Thoracic aorta (tissue), 2 donors: ENCODE measurements at places on chromosomes 12 and 14.

DNA sequence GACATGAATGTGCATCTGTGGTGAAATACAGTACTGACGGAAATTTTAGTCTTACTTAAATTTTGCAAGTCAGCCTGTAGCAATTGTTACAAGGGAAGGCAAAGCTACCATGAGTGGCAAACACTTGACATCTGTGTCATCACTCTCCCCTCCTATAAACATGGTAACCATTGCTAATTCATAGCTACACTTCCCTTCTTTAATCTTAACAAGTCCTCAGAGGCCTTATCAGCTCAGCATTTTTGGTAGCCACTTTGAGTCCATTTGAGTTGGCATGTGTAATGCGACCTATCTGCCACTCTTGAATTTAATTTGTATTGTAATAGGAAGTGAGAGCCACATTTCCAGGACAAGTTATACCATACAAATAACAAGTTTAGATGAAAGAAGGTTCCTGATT lies 218.1 kb downstream of the RMST start:
- DNase-seq: no peak

DNA sequence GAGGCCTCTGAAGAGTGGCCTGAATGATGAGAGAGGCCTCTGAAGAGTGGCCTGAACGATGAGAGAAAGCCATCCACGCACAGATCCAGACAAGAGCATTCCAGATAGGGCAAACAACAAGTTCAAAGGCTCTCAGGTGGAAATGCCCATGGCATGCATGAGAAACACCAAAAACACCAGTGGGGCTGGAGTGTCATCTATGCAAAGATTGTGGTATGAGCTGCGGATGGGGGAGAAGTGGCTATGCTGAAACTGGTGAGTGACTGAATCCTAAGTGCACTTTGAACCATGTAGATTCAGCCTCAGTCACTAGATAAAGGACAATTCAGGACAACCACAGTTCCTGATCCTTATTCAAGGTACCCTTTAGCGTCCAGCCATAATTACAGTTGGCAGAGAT lies 79.4 kb upstream of the GZMB start:
- DNase-seq: no peak

- DNase-seq: no peak
These were observed 23.0 kb downstream of the STX2 start for GRCh38 chr12:130816097-130816496.

- no peak for DNase-seq
These were observed 50.5 kb upstream of the RAP1B start for GRCh38 chr12:68559984-68560850.

DNA sequence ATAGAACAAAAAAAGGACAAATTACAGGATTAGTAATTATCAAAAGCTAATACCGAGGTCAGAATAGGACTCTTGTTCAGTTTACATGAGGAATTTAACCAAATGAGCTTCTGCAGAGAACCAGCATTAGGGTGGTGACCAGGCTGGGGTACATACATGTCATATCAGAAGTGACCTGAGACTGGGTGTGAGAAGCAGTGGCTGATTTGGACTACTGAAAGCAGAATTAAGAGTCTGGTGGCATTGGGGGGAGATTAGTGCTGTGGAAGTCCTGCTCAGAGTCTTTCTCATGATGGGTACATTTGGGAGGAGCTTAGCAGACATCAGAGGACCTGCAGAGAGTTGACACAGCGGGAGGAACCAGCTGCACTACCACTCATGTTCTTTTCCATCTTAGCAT lies 21.7 kb downstream of the TRAF3 start:
- DNase-seq: no peak

DNA sequence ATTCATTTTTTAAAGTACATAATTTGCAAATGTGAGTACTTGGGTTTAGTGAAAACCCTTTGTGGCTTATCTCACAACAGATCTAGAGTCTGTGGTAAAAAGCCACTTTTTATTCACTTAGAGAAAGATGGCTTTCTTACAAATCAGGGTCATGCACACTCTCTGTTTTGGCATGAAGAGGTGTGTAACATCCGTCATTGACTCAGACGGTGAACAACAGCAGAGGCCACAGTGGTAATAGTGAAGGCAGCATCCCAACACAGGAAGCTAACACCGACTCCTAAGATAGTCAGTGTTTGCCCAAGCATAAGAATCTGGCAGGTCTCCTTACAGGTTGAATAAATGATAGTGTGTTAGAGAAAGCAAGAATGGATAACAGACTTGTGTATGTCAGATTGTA lies 593.0 kb downstream of the SOX5 start:
- DNase-seq: no peak

DNA sequence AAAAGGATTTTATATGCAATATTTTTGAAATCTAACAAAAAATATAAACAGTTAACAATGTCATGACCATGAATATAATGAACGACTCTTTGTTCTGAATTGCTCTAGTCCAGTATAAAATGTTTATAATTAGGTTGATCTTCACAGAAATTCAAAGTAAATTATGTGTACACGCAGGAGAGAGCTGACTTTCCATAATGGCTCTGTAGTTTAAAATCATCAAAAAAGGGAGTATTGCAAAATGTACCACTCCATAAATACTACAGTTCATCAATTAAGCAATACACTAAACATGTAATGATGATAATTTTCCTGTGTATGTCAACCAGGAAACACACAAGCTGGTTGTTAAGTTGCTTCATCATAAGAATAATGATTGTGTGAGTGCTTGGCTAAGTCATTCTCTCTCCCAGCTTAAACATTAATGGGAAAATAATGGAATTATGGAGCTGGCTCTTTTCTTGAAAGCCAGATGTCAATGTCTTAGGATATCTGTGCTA lies 189.5 kb upstream of the PLEKHG7 start:
- no peak for DNase-seq

- DNase-seq: no peak
These were observed 454.5 kb downstream of the BCAT1 start for GRCh38 chr12:24494401-24494800.

DNA sequence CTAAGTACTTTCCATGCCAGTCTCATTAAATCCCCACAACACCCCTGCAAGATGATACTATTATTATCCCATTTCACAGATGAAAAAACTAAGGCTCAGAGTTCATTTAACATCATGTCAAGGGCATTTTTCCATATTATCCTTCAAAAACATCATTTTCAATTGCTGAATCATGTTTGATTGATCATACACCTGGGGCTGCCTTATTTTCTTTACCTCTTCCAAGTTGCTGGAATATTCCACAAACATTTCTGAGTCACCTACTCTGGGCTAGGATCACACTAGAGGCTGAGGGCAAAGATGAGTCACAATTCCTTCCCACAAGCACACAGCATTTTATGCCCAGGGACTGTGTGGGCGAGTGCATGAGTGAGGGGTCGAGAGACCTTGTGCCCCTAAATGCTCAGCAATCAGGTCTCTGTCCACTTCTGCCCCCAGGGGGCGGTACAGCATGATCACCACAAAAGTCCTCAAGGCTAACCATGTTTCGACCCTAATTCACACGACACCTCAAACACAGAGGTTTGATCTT lies 14.1 kb upstream of the TMEM119 start:
- no peak for DNase-seq

DNA sequence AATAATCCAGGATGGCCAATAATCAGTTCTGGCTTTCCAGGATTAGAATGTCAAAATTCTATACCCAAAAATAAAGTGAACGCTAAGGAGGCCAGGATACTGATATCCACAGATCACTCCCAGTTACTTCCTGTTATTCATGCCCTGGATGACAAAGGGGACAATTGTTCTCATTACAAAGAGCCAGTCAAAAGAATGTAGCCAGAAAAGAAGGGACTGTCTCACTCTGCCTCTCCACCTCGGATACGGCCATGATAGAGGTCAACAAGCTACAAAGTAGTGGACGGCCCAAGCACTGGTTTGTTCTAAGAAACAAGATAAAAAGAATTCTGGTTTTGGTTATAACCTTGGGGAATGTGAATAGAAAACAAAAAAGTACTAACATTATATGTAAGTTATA lies 116.1 kb upstream of the ATF7IP start:
- no peak for DNase-seq

DNA sequence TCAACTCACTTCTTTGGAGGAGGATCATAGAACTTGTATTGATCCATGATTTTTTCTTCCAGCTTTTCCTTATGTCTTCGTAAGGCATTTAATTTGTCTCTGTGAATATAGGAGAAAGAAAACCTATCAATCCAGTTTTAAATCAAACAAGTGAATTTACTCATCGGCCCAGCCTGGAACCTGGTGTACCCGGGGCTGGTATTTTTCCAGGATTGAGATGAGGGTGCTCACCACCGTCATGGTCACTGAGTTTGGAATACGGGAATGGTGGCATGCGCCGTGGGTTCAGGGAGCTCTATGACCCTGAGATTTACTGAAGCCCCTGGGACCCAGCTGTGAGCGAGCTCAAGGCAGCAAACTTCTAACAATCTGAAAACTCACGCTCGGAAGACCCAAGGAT lies 46.5 kb upstream of the GPR68 start:
- DNase-seq: no peak

DNA sequence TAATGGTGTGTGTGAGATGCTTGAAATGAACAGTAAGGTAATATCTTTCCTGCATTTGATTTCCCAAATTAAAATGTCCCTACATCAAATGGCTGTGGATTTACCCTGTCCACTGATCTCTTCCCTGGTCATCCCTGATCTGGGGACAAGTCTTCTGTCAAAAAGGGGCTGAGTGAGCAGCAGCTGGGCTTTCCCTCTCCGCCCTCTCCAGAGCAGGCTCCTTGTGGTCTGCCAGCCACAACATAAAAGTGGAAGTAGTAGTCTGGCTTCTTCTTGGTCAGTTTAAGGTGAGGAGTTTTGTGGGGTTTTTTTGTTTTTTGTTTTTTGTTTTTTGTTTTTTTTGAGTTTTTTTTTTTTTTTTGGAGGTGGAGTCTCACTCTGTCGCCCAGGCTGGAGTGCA lies 25.2 kb upstream of the PLXNC1 start:
- no peak for DNase-seq

- no peak for DNase-seq
These were observed 18.3 kb downstream of the POP5 start for GRCh38 chr12:120562906-120563305.

DNA sequence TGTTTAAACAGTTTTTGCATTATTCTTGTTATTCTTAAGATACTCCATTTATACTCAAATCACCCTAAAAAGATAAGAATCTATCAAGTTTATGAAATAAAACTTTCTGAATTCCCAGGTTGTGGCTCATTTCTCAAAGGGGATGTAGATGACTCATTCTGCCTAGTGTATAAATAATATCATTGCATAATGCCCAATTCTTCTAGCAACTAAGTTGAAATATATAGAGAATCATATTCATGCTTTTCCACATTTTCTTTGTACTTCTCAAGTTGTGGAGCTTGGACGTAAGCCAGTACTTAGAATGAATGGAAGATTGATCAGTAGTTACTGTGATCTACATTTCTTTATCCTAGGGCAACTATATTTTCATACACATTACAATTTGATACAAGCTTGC lies 201.1 kb downstream of the PPFIA2 start:
- DNase-seq: no peak

GRCh38 chr14:102538602-102539543 lies 29.3 kb upstream of the ANKRD9 start:
- DNase-seq: no peak

DNA sequence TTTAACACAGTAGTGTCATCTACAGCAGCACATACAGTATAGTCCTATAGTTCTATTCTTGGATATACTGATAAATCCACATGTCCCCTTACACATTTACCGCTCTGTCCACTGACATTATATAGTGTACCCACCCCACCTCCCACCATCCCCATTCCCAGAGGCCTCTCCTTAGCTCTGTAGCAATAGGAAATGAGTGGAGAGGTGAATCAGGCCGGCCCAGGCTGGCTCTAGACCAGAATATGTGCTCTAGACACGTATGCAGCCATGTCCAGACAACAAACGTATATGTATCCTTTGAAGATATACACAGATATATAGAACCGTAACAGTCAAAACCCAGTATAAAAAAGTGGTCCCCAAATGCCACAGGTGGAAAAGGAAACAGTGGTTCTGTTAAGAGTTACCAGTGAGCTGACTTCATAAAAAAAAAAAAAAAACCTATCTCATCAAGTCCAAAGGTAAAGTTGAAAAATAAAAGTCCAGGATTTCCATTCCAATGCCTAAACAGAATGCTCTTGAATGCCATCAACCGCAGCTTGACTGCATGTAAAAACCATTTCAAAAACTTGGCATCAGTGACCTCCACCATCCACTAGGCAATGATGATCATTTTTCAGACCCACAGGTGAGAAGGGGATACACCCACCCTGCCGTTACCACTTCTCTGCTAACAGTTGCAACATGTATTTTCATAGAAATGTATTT lies 16.7 kb downstream of the EGLN3 start:
- DNase-seq: no peak

- no peak for DNase-seq
These were observed 340.8 kb downstream of the EGLN3 start for GRCh38 chr14:33610121-33610520.

- peak; percentile 20 for DNase-seq
These were observed 210.0 kb downstream of the PPM1H start for GRCh38 chr12:62724947-62725451.

DNA sequence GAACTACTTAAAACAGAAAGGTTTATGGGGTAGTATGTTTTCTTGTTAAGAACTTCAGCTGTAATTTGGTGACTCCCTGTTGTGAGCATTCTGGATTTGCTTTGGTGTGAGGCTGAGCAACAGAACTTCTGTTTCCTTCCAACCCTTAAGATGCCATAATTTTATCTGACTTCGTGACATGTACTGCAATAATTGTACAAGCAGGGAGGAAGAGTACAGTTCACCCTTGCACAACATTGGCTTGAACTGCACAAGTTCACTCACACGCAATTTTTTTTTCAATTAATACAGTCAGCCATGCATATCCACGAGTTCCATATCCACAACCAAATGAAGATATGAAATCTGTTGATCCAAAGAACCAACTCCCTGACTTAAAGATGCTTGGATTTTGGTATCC lies 42.9 kb upstream of the ANKS1B start:
- DNase-seq: no peak

DNA sequence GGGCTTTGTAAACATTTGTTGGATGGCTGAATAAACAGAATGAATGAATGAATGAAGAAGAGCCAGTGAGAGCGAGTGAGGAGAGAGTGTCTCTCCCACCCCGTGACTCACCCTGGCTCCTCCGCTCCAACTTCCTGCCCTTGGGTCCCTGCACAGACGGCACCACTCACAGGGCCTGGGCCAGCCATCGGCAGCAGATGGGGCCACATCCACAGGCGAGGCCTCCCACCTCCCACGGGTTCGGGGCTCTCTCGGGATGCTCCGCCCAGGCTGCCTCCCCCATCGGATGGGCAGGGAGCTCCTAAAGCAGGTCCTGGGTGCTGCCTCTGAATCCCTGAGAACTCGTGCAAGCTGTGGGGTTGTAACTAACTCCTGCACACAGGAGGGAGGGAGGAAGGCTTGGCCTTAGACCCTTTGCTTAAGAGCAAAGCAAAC lies 41.3 kb downstream of the CCNK start:
- no peak for DNase-seq

- DNase-seq: no peak
These were observed 12.0 kb upstream of the NUDT14 start for GRCh38 chr14:105192866-105193731.

DNA sequence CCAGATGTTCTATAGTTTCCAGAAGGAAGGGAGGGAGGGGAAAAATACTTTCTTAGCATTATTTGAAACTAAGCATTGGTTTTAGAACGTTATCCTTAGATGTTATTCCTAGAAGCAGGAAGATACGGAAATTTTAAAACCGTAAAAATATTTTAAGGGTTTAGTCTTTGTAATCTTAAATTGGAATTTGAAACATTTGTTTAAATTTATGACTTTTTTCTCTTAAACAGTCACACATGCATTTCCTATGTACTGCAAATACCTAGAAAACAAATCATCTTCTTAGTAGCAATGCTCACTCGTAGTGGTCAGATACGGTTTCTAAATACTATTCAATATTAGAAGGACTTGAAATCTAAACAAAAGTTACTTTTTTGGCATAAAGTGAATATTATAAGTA lies 282.0 kb downstream of the ERC1 start:
- no peak for DNase-seq
